Stimulated activated CD4-positive, alpha-beta T cell treated with anti-CD3 and anti-CD28 coated beads, TNF-alpha, amount 100 ng/mL, for 24 hours (primary cell): ENCODE measurements at places on chromosomes 6 and 20.

GRCh38 chr6:150366118-150366778, 2.6 kb upstream of the IYD start:
- DNase-seq: no peak

GRCh38 chr6:130307752-130308361, 58.0 kb upstream of the TMEM200A start:
- no peak for DNase-seq

- DNase-seq: no peak
Observed at GRCh38 chr6:89406141-89406540, 5.9 kb downstream of the RRAGD start.

DNA sequence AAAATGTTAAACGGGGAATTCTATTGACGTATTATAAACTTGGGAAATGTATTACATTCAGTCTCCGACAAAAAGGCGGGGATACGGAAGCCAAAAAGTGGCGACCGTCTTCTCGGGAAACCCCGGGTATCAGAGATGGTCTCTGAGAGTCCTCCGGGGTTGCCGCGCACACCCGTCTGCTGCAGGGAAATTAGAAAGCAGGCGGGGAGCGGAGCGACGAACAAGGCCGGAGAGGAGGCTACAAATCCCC, 1.5 kb downstream of the SALL4 start:
- no peak for DNase-seq

GRCh38 chr6:44630125-44631028, 242.9 kb downstream of the CDC5L start:
- no peak for DNase-seq

- no peak for DNase-seq
Observed at GRCh38 chr6:46290421-46291274, 119.9 kb upstream of the ENPP5 start.

- DNase-seq: no peak
Observed at GRCh38 chr6:70860045-70860444, 96.8 kb downstream of the B3GAT2 start.
